ENCODE measurements at places on chromosomes 5 and 9. TPM values are rescaled to one million over a fixed set of nuclear protein-coding genes. Genes with fewer than 3 reads are reported as not detected.

Gene MAMDC2
- 7.0 TPM for polyA plus RNA-seq

Gene HTR1A
- polyA plus RNA-seq: not detected

Gene PCDHB3
- 2.3 TPM for polyA plus RNA-seq

DNA sequence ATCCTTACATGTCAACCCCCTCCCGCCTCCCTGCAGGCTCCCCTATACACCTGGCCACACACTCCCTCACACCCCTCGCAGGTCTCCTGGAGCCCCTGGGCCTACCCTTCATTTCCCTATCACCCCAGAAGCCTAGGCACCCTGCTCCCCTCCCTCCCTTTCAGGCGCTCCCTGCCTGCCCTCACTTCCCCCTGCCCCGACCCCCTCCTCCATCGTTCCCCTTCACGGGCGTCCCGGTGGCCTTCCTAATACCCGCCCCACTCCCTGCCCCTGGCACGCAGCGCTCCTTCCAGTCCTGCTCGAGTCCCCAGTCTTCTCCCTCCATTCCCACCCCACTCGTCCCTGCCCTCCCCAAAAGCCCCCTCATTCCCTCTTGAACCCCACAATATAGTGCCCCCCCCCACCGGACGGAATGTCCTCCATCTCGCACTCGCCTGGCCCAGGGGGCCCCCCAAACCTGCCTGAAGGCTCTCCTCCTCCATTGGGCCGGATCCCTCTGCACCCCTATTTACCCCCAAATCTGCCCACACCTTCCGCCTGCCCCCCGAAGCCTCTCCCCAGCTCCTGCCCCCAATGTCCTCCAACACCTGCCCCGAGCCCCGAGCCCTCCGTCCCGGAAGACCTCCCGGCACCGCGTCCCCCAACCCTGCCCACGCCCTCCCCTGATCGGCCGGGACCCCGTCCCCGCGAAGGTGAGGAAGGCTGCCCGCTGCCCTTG lies 746 bp downstream of the STRBP start:
- no peak for DNase-seq

GRCh38 chr9:116000748-116001329 lies 152.8 kb upstream of the PAPPA start:
- no peak for DNase-seq

DNA sequence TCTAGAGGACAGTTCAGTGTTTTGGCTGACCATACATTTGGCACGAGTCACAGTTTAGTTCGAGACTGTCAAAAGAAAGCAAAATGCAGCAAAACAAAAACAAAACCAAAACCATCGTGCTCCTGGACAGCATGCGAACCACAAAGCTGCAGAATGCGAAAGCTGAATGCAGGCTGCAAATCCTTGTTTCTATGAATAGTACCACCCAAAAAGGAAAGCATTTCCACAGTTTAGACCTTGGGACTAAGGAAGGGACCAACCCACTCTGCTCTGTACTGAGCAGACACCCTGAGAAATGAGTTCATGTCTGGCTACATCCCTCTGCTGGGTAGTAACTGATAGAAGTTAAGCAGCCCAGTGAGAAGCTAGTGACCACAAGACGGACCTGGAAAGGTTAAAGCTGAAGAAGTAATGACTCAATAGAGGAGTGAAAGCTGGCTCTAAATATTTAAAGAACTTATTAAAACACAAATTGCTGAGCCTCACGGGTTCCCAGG lies 3.9 kb downstream of the GCNT4 start:
- no peak for DNase-seq

DNA sequence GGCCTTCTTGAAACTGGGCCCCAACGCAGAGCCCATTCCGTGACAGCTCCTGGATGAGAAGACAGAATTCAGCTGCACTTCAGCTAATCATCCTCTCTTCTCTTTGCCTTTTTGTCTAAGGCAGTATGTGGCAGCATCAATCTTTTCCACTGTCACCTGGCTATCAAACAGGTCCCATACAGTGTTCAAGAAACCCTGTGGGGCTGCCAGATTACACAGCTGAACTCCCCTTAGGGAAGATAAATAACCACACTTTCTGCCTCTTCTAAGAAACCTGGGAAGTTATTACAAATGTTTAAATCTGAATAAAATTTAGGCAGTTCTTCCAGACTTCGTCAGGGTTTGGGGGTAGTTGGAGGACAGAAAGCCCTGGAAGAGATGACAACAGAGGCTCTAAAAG lies 61.0 kb downstream of the SPEF2 start:
- no peak for DNase-seq

DNA sequence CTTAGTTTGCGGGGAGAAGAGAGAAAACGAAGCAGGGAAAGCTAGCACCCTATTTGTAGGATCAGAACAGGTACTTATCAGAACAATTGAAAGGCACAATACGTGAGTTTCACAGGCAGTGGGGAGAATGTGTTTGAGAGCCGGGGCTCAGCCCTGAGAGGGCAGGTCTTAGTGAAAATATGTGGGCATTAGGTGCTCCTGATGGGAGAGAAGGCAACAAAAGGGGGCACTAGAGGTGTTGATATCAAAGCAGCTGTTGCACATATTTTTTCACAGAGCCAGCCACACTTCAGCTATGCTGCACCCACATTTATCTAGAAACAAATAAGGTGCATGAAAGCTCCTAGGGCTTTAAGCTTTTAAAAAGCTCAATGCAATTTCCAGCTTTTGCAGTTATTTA lies 99.7 kb upstream of the MAN2A1 start:
- no peak for DNase-seq

GRCh38 chr9:95666096-95666784 lies 149.5 kb upstream of the PTCH1 start:
- no peak for DNase-seq

- no peak for DNase-seq
These were observed 204.3 kb upstream of the KLF9 start for GRCh38 chr9:70618784-70619183.

DNA sequence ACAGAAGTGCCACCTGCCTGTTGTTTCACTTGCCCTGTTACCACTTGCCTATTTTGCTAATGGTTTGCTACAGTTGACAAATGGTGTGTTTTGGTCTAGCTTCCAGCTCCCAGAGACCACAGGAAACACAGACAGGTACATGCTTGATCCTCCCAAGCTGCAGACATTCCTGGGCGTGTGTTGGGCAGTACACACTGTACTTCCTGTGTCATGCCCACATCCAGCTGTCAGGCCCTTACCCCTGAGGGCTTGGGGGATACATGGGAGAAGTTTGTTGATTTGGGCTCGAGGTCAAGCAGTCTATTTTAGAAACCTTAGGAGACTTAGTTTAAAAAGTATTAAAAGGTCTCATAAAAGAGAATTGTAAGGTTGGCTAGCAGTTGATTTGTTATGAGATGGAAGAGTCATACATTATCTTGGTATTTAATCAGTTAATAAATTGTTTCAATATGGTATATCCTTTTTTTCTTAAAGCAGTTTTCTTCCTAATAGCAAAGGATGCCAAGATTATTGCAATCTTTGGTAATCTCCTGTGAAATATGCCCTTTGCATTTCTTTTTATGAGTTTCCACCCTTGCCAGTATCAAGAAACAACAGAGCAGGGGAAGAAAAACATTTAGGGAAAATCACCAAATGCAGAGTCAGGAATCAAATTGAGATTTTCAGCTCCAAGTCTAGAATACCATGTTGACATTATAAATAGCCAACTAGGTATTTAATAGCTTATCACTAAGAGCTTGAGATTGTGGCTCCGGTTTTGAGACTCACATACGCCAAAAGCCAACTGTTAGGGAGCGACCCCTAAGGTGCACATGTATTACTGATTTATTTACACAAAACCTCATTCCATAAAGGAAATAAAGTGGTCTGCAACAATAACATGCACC lies 52.3 kb upstream of the CD180 start:
- DNase-seq: no peak
